ENCODE measurements at places on chromosomes 11 and 22.

GRCh38 chr11:134665188-134665535, 253.1 kb upstream of the B3GAT1 start:
- DNase-seq, result no peak

DNA sequence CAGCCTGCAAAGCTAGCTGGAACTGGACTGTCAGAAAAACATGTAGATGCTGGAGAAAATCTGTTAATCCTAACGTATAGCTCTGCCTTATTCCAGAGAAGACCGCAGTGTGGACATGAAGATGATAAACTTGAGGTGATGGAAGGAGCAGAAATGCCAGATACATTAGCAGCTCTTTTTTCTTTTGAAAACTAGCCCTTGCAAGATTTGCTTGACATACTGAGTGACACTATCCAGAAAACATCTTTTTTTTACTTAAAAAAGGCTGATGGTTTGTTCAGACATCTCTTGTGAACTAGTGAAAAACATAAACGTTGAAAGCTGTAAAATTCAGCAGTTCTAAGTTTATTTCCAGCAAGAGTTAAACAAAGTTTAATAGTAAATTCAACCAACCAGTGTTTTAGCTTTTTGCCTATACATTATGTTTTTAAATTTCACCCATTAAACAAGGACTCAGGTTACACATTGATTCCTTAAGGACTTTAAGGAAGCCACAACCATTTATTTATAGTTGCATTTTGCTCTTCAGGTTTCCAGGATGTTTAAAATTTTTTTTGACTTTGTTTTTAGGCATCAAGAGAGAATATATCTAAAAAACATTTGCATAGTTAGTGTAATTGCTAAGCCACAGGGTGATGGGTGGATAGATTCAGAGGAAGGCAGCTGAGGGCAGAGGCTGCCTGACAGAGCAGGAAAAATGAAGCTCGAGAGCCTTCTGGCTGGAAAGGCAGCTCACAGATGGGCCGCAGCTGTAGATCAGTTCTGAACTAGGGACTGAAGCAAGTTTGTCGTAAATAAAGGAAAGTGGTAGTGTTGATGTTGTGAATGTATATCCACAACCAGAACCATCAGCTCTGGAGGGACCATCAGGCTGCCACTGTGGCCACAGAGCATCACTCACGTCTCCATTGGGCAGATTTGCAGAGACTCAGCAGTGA, 9.5 kb downstream of the SNAP29 start:
- no peak for DNase-seq

- peak; percentile 84 for DNase-seq
Measured at GRCh38 chr11:2708757-2709281, 9.0 kb upstream of the KCNQ1OT1 start.

DNA sequence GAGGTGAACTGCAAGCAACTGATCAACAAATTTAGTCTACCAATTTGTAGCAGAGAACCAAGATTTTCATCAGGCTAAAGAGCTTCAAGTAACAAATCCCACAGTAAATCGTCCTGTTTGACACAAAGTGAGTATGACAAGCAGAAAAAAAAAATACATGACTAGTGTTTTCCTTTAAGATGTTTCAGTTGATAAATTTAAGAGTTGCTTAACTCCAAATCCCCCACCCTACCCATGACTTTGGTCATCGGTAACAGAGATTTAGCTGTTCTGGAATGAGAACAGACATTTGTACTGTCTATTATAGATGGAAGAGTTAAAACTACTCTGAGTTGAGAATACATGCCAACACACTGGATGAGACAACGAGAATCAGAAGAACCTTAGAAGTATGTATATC, 165.0 kb upstream of the MTMR2 start:
- no peak for DNase-seq

- DNase-seq, result peak; percentile 13
Measured at GRCh38 chr22:19630614-19631013, 83.7 kb upstream of the SEPTIN5 start.

DNA sequence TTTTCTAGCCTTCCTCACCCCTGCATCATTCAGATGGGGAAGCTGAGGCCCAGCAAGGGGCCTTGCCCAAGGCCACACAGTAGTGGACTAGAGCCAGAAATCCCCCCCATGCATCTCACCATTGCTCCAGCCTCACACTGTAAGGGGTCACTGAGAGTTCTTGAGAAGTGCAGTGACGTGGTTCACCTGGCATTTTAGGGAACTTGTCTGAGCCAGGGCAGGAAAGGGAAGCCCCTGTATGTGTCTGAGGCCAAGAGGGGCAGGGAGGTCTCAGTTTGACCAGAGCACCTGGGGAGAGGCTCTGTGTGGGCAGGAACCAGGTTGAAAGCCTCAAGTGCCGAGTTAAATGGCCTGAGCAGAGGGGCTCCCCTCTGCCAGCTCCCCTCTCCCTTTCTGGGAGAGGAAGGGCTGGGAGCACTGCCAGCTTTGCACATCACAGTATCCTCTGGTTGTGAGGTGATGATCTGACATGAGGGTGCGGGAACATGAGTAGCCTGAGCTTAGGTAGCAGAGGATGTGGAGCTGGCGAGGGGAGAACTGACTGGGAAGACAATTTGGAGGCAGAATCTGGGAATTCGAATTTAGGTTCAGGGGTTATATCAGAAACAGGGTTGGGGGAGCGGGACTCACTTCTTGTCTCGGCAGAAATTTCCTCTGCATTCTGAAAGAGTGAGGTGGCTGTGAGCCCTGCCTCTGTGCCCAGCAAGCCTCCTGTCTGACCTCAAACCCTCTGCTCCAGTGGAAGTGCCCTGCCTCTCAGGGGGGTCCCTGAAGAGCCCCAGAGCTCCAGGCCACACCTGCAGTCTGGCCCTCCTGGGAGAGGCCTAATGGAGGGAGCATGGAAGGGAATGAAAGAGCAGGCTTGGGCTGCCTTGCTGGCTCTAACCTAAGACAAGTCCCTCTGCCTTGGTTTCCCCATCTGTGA, 14.6 kb downstream of the ARHGEF17 start:
- DNase-seq, result no peak

DNA sequence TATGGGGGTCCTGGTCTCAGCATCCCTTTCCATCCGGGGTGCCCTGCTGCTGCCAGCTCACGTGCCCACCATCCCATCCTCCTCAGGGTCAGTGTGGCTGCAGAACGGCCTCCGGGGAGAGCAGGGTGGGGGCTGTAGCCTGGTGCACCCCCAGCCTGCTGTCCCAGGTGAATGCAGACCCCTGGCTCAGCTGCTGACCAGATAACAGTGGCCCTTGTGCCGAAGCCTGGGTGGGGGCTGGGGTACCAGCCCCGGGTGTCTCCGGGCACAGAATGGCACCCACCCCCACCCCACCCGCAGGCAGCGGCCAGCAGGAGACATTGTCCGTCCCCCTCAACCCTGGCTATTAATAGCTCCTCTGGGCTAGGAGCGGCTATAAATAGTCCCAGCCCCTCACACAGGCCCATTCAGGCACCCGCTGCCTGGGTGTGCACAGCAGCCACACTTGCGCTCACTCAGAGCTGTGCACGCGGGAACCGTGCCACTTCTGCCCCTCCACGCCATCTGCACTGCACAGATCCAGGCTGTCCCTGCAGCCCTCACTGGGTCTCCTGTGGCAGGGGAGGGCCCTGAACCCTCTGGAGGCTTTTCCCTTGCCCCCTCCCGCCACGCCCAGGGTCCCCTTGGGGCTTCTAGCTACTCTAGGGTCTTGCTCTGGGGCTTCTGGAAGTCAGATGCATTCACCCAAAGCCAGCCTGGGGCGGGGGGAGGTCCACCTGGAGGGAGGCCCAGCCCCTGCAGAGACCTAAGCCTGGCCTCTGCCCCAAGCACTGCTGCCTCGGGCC, 18.7 kb downstream of the CRELD2 start:
- no peak for DNase-seq

DNA sequence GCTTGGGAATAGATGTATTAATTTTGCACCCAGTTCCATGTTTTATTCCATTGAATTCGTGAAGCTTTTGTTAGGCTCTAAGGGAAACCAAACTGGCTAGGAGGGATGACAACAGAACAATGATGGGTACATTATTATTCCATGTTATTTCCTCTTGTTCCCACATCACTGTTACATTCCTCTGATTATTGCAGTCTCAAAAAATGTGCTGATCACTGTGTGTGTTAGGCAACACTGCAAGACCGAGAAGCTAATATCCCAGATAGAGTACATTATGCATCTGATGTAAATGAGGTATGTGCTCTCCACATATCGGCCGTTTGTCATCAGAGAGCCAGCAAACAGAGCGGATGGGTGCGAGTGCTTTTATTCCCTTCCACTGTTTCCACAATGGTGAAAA, 327.9 kb downstream of the SOX6 start:
- no peak for DNase-seq

GRCh38 chr11:61903845-61904244, 12.5 kb upstream of the FADS3 start:
- no peak for DNase-seq

GRCh38 chr22:26756675-26757293, 99.4 kb downstream of the MIAT start:
- peak; percentile 81 for DNase-seq

DNA sequence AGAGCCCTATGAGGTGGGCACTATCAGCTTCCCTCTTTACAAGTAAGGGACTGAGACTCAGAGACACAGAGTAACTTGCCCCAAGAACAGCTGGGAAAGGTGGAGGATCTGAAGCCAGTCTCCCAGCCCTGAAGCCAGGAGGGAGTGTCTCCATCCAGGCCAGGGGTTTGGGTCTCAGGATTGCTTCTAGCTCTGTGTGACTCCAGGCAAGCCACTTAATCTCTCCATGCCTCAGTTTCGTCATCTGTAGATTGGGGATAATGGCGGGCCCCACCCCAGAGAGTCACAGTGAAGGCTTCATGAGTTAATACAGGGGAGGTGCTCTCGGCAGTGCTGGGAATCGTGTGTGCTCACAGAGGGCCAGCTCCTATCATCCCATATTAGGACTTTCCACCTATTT, 10.5 kb downstream of the MAP4K2 start:
- DNase-seq, result no peak

DNA sequence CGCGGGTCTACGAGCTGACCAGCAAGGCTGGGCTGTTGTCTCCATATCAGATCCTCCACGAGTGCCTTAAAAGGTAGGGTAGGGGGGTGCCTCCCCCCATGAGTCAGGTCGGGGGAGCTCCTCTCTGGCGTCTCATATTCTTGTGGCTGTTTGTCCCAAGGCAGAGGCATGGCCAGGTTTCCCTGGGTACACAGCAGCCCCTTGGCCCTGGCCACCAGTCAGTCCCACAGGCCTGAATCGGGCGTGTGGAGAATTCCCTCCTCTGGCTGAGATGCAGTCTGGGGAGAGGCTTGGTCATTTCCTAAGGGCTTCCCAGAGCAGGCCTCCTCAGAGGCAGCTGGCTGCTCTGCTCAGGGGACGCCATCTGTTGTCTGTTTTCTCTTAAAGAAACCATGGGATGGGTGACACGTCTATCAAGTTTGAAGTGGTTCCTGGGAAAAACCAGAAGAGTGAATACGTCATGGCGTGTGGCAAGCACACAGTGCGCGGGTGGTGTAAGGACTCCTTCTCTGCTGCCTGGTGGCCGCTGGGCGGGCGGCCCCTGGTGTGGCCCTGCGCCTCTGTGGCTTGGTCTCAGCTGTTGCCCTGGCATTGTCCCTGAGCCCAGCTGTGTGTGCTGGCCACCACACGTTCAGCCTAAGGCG, 9.6 kb upstream of the RANBP1 start:
- no peak for DNase-seq
